ENCODE measurements at places on chromosomes 12 and 14.

DNA sequence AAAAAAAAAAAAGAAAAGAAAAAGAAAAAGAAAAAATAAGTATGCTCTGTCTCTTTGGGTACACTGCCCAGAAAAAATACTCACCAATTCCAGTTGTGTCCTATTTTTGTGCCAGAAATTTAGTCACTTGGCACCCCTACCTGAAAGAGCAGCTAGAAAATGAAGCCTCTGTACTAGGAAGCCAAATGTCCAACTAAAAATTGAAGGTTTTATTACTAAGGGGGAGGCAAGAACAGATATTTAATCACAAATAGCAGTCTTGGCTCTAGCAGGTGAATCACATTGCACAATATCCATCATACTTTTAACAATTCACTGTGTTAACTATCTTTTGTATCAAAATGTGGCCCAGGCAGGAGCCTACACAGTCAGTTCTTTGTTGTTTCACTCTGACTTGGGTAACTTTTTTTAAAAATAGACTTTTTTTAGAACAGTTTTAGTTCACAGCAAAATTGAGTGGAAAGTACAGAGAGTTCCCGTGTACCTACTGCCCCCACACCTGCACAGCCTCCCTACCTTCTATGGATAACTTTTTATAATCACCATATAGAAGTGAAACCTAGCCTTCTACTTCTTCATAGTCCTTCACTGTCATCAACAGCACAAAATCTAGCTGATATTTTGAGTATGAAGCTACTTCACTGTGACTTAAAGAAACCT, 87.1 kb upstream of the ATF7IP start:
- no peak for DNase-seq

- DNase-seq = no peak
Measured at GRCh38 chr14:24162093-24162492, 1.0 kb downstream of the IRF9 start.

- no peak for DNase-seq
Measured at GRCh38 chr14:21673718-21674117, at the start of gene OR4E1. Gene OR4E1, minus strand, starts transcription at chr14:21673818. Its CDS starts 2,883 bp downstream, at chr14:21670935.

GRCh38 chr14:57574617-57575288, 81.1 kb upstream of the CCDC198 start:
- no peak for DNase-seq

DNA sequence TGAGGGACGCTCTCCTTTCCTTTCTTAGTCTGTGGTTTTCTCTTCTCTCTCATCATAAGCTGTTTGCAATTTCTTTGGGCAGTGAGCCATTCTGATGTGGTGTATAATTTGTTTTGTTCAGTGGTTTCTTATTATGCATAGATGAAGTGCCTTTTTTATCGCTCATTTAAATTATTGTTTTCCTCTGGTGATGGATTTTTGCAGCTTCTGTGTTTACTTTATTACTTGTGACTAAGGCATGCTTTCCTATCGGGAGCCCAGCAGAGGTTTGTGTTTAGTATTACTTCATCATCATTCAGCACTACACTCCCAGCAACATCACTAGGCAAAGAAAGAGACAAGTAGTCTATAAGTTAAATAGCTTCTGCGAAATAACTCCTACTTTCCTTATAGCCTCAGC, 586.6 kb upstream of the NOVA1 start:
- DNase-seq = no peak

GRCh38 chr12:26102953-26103352, 21.9 kb downstream of the BHLHE41 start:
- DNase-seq = no peak

DNA sequence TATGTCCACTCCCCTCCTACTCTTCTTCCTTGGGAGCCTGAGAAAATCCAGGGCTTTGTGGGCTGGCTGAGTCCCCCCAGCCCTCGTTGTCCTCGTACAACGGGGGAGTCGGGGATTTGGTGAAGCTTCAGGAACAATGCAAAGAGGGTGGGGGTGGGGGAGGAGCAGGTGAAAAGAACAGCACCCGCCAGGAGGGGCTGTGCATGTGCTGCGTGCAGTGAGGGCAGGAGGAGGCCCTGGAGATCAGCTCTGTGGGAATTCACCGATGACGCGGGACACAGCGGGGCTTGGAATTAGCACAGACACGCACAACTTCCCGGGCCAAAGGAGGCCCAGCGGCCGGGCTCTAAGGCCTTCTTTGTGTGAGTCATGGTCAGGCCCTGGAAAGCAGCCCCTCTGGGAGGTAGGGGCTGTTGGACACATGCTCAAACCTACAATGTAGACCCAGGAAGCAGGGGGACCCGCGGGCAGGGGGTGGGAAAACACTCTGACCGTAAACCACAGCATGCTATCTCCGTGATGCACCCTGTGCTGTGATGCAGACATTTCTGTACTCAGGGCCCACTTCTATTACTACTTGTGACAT, 32.8 kb downstream of the RBM19 start:
- DNase-seq = no peak

DNA sequence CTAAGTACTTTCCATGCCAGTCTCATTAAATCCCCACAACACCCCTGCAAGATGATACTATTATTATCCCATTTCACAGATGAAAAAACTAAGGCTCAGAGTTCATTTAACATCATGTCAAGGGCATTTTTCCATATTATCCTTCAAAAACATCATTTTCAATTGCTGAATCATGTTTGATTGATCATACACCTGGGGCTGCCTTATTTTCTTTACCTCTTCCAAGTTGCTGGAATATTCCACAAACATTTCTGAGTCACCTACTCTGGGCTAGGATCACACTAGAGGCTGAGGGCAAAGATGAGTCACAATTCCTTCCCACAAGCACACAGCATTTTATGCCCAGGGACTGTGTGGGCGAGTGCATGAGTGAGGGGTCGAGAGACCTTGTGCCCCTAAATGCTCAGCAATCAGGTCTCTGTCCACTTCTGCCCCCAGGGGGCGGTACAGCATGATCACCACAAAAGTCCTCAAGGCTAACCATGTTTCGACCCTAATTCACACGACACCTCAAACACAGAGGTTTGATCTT, 14.1 kb upstream of the TMEM119 start:
- DNase-seq = no peak

DNA sequence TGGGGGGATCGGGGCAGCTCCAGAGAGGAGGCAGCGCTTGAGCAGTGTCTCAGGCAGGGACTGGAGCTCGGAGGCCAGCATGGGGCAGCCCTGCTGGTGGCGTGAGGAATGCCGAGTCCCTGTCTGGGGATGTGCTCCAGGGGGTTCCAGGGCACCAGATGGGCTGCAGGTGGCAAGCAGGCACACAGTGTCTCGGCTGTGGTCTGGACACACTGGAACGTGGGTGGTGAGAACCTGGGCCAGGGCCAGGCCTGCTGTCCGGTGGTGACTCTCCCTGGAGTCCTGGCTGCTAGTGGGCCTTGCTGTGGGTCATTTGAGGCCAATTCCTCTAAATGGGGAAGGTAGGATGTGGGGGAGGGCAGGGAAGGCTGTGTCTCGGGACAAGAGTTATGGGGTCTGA, 199.4 kb upstream of the RTL1 start:
- DNase-seq = no peak

DNA sequence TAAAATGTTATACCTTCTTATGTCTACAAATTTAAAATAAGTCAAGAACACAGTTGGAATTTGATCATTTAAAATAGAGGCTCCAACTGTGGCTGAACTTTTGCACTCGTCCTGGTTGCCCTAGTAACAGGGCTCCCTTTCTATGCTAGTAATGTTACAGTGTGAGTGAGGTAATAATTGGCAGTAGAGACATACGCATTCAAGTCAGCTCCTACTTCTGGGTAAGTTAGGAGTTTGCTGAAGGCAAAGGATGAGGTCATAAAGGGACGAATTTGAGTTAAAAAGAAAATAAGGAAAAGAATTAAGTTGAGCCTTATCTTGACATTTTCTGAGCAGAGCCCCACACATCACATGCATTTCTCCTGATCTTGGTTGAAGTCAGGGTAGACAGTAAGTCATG, 129.1 kb downstream of the TMEM117 start:
- DNase-seq = no peak

DNA sequence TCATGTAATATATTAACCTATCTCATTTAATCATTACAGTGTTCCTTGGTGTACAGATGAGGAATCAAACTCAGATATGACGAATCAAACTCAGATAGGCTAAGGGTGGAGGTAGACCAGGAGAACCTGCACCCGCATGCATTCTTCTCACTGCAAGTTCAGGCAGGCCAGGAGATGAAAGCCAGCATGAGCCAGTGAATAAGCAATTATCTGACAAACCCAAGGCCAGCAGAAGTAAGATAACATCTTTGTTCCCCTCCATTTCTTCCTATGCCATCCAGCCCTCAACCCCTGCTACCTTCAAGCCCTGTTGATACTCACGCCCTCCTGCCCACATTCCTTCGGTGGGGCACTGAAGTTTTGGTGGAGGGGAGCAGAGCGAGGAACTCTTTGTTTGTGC, 152.2 kb downstream of the ETV6 start:
- no peak for DNase-seq

GRCh38 chr12:46521145-46521544, 148.6 kb upstream of the SLC38A2 start:
- no peak for DNase-seq

GRCh38 chr14:28245216-28245615, 521.4 kb upstream of the FOXG1 start:
- no peak for DNase-seq

GRCh38 chr14:101726954-101727302, 34.6 kb upstream of the PPP2R5C start:
- no peak for DNase-seq

- no peak for DNase-seq
Measured at GRCh38 chr12:88726806-88727720, 146.8 kb upstream of the KITLG start.

GRCh38 chr12:104522985-104523722, 66.4 kb downstream of the CHST11 start:
- no peak for DNase-seq

DNA sequence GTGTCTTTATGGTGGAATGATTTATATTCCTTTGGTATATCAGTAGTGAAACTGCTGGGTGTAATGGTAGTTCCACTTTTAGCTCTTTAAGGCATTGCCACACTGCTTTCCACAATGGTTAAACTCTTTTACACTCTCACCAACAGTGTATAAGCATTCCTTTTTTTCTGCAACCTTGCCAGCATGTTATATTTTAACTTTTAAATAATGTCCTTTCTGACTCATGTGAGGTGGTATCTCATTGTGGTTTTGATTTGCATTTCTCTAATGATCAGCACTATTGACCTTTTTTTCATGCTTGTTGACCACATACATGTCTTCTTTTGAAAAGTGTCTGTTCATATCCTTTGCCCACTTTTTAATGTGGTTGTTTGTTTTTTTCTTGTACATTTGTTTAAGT, 142.5 kb downstream of the MSRB3 start:
- DNase-seq = no peak

DNA sequence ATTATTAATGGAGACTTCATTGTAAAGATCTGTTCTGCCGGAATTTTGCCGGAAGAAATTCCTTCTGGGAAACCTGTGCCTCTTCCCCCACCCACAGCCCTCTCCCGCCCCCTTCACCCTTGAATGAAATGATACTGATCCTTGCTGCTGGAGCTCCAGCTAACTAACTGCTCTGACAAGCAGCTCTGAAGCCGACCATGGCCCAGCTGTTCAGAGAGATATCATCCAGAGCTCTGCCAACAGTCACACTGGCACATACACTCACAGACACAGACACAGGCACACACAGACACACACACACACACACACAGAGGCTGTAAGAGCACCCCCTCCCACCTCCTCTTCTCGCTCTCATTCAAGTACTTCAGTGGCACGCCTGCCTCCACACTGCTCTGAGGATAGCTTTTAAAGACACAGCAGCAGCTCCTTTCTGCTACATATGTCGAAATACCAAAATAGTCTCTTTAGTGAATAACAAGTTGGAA, 88.6 kb downstream of the R3HDM2 start:
- no peak for DNase-seq

GRCh38 chr12:26116829-26117715, 7.8 kb downstream of the BHLHE41 start:
- no peak for DNase-seq

DNA sequence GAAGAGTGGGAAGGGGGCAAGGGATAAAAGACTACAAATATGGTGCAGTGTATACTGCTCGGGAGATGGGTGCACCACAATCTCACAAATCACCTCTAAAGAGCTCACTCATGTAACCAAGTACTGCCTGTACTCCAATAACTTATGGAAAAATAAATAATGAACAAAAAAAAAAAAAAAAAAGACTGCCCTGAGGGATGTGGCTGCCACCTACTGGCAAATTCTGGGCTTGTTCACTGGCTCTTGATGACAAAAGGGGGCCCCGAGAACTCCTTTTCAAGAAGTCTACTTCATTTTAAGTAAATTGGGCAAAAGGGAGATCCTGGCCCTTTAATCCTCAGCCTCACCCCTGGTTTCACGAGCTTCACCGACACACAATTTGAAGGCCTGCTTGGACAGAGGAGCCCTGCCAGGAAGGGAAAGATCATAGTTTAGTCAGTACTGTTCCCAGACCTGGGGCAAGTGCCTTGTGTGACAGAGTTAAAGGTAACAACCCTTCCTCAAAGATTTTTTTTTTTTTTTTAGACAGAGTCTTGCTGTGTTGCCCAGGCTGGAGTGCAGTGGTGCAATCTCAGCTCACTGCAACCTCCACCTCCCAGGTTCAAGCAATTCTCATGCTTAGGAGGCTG, 26.1 kb upstream of the STAC3 start:
- DNase-seq = no peak

DNA sequence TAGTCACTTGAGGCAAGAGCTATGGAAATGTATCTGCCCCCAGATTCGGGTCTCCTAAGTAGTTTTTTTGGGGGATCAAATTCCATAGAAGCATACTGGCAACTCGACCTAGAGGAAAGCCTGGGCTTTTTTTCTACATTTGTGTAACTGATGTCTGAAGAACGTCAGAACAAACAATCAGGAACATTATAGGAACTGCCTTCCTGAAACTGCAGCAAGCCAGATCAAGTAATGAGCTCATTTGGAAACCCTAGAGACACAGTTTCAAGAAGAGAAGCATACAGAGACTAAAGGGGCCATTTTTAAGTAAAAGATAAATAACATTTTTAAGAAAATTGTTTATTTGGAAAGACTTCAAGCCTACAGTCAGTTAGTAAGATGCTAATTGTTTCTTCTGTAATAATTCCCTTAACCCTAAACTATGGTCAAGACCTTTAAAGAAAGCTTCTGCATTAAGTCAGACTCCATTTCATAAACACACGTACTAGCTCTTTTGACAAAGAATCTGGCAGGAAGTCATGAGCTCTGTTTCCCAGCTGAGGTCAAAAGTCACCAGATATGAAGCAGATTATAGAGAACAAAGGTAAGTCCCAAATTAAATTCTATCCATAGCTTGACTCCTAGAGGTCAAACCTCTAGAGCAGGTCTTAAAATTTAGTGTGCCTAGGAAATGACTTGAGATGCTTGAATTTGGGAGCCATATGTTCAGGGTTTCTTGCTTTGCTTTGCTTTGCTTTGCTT, 112.8 kb downstream of the EGLN3 start:
- DNase-seq = no peak

DNA sequence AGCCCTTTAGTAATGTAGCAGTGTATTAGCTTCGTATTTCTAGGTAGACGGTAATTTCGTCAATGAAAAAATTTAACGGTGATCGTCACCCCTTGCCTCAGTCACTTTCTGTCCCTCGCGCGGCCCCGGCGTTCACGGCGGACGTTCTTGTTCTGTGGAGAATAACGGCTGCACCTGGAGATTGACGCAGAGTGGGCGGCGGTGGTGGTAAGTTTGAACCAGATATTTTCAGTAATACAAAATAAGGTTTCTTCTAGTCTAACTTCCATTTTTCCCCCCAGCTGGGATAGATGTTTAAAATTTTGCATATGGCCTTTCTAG, 341 bp downstream of the ZNF10 start:
- peak; percentile 4 for DNase-seq
